NCI-H1417 treated with DMSO at 0.1 percent for 48 hours (cell line): ENCODE measurements at places on chromosomes 16 and 17.

DNA sequence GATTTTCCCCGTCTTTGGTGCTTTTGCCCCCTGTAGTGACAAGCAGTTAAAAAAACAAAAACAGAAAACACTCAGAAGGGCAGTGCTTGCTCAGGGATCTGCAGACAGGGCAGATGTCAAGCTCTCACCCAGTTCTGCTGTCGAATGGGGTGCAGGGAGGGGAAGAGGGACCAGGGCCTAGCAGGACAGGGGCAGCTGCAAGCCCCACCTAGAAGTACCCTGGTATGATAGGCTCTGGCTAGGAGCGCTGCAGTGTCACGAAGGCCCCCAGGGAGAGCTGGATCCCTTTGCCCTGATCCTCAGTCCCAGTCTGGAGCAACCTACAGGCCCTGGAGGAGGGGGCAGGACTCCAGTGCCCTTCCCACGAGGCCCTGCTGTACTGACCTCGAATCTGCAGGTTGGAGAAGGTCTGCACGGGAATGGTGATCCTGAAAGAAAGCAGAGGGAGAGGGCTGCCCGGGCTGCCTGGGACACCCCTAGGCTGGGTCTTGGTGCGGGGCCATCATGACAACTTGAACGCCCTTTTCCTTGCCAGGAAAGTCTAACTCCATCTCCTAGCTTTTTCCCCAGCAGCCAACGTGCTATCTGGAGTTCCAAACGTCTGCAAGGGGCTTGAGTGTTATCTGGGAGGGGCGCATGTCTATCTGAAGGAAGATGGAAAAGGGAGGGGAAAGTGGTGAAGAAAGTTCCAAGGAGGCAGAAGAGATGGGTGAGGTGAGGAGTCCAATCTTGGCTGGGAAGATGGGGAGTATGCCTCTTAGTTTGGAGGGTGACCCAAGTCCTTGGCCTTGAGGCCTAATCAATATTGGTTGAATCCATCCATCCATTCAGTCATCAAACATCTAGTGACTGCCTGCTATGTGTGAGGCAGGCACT, 4.8 kb downstream of the GFAP start:
- DNase-seq, result no peak

DNA sequence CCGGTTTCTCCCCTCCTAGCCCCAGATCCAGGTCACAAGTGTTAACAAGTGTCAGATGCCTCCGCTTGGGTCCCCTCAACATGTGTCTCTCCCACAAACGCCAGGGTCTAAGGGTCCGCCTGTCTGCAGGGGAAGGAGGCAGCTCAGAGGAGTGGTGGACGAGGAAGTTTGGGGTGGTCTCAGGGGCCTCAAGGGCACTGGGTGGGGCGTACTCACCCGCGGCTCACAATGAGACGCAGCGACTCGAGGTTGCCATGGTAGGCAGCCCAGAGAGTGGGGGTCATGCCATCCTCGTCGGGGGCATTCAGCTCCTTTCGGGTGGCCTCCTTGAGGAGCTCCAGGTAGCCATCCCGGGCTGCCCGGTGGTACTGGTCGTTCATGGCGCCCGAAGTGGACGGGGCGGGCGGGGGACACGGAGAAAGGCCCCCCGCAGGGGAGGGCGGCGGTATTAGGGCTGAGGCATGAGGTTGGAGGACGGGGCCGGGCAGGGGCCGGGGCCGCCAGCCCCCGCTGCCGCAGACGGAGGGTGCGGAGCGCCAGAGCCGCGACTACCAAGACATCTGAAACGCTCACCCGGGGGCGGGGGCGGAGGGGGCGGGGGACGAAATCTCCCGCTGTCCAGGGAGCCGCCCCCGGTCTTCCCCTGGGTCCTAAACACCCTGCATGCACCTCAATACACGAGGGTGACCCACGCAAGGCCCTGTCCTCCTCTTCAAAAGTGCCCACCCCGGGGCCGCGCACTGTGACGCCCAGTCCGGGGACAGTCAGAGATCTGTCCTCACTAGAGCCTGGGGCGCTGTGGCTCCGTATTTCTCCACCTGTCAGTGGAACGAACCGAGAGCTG, at the start of gene USH1G:
TSS of gene USH1G (minus strand) at position 562 of the 844 bp plus-strand sequence. CDS start at position 380, 182 bp downstream.
- no peak for DNase-seq

GRCh38 chr17:4881761-4882555, 17.4 kb upstream of the C17orf107 start:
- no peak for DNase-seq

- DNase-seq, result no peak
Observed at GRCh38 chr17:46115699-46116098, 77.5 kb downstream of the KANSL1 start.

DNA sequence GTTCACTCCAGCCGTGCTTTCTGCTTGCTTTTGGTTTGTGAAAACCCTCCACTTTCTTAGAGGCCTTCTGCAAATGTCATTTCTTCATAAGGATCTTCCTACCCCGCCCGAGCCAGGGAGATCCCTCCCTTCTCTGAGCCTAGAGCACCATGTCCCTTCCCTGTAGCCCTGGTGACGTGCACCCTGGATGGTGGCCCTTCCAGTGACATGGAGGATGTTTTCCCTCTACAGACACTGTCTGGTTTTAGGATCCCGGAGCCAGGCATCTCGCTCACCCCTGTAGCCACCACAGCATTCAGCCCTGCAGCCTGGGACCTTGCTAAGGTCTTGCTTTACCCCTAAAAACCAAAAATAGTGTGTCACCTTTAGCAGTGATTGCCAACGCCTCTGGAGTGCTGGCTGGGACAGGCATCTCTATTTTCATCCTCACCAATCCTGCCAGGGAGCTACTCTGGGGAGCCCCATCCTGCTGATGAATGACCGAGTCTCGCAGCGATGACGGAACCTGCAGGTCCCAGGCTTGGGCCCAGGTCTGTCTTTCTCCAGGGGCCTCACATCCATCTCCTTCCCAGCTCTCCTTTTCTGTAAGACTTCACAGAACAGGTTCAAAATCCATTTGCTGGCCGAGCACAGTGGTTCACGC, 394.1 kb upstream of the TNRC6C start:
- no peak for DNase-seq

DNA sequence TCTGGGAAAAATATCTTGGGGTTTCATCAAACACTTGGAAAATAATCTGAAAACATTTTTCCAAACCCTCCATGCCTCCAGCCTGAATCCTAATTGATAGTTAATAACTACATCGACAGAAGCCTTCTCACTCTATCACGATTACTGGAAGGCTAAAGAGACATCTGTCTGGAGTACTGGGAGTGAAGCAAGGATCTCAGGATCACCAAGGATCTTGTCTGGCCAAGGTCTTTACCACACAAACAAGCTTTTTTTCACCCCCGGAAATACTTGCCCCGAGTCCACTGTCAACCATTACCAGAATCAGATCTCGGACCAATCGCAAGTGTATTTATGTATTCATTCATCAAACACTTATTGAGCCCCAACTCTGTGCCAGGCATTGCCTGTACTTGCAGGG, 28.3 kb upstream of the CRISPLD2 start:
- DNase-seq, result no peak

GRCh38 chr16:83701494-83701893, 106.3 kb upstream of the HSBP1 start:
- no peak for DNase-seq

GRCh38 chr17:66506641-66507040, 204.2 kb downstream of the PRKCA start:
- no peak for DNase-seq

DNA sequence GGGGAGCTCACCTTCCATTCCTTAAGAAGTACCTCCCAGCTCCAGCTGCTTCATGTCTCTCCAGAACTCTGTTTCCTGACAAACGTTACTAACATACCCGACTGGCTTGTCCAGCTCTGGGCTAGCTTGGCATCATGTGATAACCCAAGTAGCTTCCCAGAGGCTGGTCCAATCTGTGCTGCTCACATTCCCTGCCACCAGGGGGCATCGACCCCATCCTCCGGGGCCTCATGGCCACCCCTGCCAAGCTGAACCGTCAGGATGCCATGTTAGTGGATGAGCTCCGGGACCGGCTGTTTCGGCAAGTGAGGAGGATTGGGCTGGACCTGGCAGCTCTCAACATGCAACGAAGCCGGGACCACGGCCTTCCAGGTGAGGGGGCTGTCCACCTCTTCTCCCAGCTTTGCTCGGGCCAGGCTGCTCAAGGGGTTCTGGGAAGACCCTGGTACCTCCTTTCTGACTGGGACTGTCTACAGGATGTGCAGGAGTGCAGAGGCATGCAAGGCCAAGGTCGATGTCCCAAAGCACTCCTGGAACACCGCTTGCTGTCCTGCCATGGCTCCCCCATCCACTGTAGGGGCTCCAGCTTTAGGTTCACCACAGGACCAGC, 7.6 kb downstream of the EPX start:
- no peak for DNase-seq

- no peak for DNase-seq
Observed at GRCh38 chr17:72538901-72539352, 418.1 kb downstream of the SOX9 start.

DNA sequence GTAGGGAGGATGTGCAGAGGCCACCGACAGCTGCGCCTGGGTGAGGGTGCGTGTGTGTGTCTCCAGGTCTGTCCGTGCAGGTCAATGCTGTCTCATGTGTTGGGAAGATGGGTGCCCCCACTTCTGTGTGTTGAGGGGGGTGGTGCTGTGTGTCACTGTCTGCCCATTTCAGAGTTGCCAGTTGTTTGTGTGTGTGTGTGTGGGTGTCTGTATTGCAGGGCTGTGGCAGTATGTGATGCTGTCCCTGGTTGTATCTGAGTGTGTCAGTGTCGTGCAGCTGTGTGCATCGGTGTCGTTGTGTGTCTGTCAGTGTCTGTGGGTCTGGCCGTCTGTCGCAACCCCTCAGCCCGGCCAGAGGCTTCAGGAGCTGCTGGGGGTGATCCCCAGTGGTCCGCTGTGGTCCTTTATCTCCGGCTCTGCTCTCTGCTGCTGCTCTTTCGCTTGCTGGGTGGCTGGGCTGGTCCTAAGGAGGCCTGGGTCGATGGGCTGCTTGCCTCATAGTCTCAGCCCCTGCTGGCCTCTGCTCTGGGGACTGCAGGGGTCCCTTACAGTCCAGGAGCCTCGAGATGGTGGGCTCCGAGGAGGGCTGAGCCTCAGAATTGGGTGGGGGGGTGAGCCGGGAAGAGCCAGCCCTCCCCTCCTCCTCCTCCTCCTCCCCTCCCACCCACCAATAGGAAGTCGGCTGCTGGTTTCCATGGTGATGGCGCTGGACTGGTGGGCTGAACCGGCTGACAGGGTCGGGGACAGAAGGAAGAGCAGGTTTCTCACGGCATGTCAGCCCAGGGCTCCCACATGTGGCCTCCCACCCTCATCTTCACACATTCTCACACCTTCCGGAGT, at the start of gene TSPOAP1:
TSS of gene TSPOAP1 (minus strand) at position 601 of the 840 bp plus-strand sequence. CDS start 875 bp downstream, outside the sequence.
- DNase-seq, result no peak

- DNase-seq, result no peak
Observed at GRCh38 chr16:10067835-10068234, 114.4 kb downstream of the GRIN2A start.

DNA sequence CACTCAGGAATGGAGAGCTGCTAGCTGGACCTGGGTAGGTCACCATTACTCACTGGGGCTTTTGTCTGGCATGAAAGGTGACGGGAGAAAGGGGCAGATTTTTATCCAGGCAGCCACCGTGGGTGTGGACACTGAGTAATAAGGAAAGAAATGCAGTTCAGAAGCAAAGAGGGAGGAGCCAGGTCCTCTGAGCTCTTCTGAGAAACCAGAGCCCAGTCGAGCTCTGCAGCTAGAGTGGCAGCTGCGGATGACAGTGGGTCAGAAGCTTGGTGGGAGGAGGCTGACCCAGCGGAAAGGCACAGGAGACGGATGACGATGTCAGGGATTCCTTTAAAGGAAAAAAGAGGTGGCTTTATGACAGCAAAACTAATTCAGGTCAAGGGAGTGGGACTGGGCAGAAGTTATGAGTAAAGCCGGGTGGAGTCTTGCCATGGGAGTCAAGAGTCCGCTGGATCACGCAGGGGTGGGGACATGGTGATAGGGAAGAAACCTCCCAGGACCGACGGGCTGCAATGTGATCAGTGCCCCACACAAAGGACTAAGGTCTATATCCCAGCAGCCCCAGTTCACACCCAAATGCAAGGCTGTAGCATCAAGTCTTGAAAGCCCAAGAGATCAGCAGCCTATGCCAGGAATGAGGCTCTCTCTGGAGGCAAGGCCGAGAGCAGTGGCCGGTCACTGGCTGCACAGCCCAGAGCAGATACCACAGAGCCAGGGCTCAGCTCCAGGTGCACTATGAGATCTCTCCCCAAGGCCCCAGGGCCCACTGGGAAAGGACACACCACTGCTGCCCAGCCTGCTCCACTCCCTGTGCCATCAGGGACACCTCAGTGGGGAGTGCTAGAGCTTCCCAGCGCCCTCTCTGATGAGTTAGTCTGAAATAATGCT, 6.3 kb upstream of the MNT start:
- DNase-seq, result no peak

GRCh38 chr17:63480192-63480784, 3.4 kb downstream of the ACE start:
- no peak for DNase-seq

GRCh38 chr17:48952904-48953303, 8.3 kb upstream of the SNF8 start:
- DNase-seq, result no peak

- DNase-seq, result no peak
Observed at GRCh38 chr16:15502041-15502725, 67.8 kb downstream of the BMERB1 start.

GRCh38 chr17:76337413-76337777, 16.3 kb downstream of the PRPSAP1 start:
- no peak for DNase-seq

DNA sequence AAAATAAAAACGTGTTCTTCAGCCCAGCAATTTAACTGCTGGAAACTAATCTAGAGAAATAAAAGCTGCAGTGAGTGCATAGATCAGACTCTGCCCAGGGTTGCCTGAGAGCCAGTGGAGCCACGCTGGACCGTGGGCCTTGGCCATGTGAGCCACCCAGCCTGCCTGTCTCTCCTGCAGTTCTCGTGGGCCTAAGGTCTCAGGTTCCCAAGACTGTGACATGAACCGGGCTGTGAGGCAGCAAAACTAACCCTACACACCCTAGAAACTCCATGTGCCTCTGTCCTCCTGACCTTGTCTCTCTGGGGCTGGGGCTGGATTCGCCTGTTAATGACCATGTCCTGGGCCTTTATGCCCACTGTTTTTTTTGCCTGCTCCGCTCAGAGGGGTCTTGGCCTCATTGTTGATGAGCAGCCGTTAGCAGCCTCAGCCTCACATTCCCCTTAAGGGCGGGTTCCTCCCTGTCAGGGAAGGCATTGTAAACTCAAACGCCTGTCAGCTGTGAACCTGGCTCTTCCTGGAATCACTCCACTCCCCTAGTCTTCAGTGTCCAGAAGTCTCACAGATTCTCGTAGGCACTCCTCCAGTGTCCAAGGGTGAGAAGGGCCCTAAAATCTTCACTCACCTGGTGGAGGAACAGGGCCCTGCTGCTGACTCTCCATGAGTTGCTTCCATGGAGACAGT, 16.9 kb downstream of the C16orf90 start:
- DNase-seq, result no peak

- no peak for DNase-seq
Observed at GRCh38 chr16:70481929-70482536, 27.6 kb downstream of the FCSK start.

GRCh38 chr17:57514614-57515013, 230.5 kb downstream of the CCDC182 start:
- DNase-seq, result no peak

DNA sequence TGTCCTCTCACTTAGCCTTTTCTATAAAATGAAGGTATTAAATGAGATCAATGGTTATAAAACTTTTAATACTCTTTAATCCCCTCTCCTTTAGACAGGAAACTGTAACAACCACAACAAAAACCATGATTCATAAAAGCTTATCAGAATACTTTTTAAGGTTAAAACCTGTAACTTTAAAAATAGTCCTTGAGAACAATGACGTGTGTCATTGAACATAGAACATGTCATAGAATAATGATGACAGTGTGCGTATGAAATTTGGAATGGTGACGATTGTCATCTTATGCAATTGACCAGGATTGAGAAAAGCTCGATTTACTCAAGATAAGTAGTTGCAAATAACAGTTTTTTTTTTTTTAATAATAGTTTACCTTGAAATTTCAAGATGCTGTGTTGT, 94.1 kb downstream of the PLCG2 start:
- no peak for DNase-seq
